ENCODE measurements at places on chromosomes 1 and 21.

DNA sequence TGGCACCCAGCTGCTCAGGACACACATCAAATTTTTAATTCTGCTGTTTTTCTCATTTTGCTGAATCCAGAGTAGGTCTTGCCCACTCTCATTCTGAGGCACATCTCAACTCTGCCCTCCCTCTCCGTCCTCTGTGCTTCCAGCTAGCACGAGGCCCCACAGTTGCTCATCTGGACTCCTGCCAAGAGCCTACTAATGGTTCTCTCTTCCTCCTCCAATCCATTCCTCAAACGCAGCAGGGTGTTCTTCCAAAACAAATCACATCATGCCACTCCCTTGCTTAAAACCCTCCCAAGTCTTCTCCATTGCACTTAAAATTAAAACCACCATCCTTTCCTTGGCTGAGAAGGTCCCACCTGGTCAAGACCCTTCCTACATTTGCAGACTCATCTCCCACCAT is 49.8 kb upstream of the SCAF4 start:
- DNase-seq, result no peak

GRCh38 chr1:63635681-63636080 is 42.5 kb downstream of the PGM1 start:
- DNase-seq, result no peak

DNA sequence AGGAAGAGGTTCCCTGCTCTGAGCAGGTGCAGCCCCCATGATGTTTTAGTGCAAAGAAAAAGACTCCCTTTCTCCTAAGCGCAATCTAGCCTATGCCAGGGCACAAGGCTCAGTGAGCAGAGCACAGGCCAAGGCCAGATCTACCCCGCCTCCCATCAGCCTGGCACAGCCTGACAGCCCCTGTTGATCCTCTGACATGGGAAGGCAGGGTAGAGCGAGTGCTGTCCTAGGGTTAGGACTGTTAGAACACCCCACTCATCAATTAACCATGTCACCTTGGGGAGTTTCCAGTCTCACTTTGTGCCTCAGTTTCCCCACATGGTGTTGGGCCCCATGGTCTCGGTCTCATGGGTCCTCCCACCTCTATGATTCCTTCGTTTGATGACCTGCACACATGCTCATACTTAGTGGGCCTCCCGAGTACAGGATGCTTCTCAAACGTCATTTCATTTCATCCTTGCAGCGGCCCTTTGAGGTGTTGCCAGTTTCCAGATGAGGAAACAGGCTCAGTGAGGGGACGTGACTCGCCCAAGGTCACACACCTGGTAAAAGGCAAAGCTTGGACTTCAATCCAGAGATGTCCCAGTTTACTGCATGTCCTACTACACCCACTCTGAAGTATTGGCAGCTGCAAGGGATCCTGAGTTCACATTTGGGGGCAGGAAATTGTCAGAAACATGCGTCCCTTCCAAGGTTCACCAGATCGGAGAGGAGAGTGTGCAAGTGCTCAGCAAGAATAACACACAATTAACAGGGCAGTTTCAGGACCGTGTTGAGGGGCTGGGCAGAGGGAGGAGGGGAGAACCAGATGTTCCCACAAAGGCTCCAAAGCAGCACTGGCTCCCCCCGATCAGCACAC is 213.3 kb downstream of the TRABD2B start:
- DNase-seq, result no peak

GRCh38 chr1:198171667-198172540 is 15.1 kb downstream of the NEK7 start:
- no peak for DNase-seq

GRCh38 chr1:36696261-36696940 is 213.7 kb upstream of the CSF3R start:
- DNase-seq, result no peak

DNA sequence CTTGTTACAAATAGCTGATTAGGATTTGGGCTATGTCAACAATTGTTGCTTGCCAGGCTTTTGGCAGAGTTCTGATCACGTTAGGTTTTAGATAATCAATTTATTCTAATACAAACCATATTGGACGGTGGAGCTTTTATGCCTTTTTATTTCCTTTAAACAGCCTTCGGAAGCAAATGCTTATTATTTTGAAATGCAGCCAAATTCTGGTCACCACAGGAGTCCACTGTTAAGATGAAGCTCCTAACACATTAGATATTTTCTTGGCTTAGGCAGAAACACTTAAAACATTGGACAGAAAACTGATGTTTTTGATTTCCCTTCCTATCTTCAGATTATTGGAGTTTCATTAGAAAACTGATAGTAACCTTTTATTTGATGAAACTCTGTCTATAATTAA is 82.9 kb downstream of the CENPF start:
- no peak for DNase-seq

DNA sequence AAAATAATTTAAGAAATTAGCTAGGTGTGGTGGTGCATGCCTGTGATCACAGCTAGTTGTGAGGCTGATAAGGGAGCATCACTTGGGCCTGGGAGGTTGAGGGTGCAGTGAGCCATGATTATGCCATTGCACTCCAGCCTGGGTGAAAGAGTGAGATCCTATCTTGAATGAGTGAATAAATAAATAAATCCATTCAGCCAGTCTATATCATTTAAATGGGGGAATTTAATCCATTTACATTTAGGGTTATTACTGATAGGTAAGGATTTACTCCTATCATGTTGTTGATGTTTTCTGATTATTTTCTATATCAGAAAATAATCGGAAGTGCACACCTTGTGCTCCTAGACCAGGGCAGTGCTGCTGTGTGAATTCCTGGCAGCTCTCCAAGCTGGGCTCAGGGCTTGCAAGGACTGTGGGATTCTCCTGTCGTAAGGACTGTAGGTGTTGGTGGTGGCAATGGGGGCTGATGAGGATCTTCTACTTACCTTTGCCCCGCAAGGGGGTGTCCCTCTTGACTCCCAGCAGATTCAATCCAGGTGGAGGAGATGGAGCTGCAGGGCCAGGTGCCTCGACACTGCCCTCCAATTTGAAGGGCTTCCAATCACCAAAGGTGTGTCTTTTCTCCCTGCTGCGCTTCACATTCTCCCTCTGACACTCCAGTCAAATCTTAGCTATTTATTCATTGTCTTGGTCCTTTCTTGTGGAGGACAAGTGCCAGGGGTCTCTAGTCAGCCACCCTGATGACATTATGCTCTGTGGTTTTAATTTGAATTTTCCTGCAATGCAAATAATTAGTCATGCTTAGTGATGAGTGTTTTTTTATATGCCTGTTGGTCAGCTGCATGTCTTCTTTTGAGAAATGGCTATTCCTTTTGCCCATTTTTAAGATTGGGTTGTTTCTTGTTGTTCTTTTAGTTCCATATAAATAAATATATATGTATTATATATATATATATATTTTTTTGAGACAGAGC is 14.1 kb upstream of the TRAPPC10 start:
- DNase-seq, result no peak

- no peak for DNase-seq
Measured at GRCh38 chr1:192629612-192630011, 6.3 kb upstream of the RGS13 start.

- no peak for DNase-seq
Measured at GRCh38 chr1:239164451-239165180, 221.8 kb upstream of the CHRM3 start.

GRCh38 chr1:160080381-160081100 is 797 bp upstream of the KCNJ9 start:
- no peak for DNase-seq

GRCh38 chr1:201216395-201217085 is 25.9 kb downstream of the IGFN1 start:
- no peak for DNase-seq

GRCh38 chr1:180603223-180603849 is 28.5 kb upstream of the XPR1 start:
- DNase-seq, result no peak

- no peak for DNase-seq
Measured at GRCh38 chr1:180917306-180918065, 4.8 kb downstream of the KIAA1614 start.

DNA sequence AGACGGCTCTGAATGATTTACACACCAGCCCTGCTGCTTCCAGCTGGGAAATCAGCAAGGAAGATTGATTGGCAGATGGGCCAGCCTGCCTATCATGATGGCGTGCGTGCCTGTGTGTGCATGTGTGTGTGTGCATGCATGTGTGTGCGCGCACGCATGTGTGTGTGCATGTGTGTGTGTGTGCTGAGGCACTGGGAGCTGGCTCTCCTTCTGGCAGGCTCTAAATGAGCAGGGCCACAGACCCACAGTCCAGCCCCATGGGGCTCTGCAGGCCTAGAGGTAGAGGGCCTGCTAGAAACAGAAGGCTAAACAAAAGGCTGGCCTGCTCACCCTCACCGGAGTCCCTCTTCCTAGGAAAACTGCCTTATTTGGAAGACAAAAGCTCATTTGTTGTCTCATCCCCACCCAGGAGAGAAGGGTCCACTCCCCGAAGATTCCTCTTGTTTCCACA is 6.0 kb downstream of the KLHDC8A start:
- DNase-seq, result no peak

DNA sequence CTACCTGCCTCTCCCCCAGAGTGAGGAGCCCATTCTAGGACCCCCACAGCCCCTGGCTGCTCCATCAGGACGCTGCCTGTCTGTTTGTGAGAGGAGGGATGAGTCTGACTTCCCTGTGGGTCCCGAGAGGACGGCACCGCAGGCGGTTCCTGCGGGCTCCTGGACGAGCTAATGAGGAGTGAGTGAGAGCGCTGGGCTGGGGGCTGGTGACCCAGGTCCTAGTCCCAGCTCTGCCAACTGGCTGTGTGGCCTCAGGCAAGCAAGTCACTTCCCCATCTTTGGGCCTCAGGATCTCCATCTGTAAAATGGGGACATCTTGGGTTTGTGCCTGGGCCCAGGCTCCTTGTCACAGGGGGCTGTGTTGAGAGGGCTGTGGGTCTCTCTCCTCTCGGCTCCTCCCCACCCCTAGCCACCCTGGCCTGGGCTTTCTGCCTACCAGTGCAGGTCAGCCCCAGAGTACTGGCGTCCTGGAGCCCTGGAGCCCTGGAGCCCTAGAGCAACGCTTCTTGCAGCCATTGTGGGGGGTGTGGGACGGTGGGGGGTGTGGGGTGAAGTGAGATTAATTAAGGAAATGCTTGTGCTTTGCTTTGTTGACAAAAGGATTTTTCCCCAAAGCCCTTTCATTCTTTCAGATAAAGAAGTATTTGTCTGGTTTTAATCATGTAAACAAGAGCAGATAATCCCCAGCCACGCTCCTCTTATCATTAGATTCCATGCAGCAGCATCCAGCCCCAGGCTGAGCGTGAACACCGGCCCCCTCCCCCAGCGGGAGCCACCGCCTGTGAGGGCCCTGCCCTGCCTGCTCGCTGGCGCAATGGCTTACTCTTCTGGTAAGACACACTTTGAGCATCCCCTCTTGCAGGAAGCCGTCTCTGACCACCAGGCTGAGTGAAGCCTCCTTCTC is 26.8 kb downstream of the SLC1A7 start:
- no peak for DNase-seq

DNA sequence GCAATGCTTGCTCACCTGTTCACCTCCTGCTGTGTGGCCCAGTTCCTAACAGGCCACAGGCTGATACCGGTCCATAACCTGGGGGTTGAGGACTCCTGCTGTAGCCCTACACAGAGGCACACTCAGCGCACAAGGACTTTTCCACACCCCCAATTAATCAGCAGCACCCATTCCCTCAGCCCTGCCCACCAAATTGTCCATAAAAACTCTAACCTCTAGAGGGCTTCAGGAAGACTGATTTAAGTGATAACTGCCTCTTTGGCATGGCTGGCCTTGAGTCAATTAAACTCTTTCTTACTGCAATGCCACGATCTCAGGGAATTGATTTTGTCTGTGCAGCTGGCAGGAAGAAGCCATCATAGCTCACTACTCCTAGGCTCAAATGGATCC is 71.3 kb upstream of the MUTYH start:
- no peak for DNase-seq

DNA sequence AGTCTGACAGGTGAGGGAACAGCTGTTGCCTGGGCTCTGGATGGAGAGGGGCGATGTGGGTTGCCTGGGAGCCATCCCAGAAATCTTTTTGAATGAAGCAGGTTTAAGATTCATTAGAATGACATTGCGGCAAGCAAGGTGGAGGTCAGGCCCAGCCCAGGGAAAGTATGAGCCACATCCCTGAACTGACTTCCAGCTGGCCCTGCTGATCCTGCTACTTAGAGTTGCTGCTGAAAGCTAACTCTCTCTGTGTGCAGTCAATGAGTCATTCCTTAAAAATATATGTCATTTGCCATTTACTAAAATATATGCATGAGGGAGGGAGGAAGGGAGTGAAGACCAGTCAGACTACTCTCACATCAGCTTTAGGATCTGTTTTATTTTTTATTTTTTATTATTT is 54.3 kb upstream of the RAB3GAP2 start:
- DNase-seq, result peak; percentile 23

DNA sequence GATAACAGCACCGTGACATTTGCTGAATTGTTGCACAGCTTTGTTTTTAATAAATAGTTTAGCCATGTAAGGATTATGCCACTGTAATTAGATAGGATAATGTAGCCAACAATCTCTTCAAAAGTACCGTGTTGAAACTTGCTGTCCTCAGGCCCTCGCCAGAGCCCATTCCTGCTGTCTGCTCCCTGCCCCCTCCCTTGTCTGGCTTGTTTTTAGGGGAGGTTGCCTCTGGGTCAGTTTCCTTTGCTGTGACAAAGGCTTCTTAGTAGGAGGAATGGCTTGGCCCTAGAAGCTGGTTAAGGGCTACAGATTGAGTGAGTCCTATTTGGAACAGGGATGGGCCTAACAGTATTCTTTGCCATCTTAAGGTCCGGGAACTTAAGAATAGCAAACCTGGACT is 107.9 kb downstream of the LMO4 start:
- DNase-seq, result no peak

- DNase-seq, result no peak
Measured at GRCh38 chr1:3461934-3462275, 7.4 kb downstream of the ARHGEF16 start.

GRCh38 chr1:21024918-21025317 is 151.8 kb downstream of the EIF4G3 start:
- no peak for DNase-seq

DNA sequence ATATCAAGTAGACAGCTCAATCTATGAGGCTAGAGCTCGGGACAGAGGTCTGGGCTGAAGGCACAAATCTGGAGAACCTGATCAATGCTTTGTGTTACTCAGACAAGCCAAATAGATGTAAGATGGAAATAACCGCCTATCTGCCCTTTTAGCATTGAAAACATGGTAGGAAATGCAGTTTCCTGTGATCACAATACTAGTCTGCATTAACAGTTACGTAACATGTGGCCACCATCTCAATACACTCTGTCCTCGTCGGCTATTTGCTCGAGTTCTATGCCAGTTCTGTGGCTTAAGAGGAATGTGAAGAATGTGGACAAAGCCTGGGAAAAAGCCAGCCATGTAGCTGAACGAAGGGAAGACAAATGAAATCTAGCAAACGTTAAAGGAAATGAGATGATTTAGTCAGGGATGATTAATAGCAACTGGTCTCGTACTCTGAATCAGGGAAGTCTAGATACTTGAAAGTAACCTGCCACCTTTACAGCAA is 73.3 kb downstream of the HSF2BP start:
- DNase-seq, result peak; percentile 93

GRCh38 chr1:93025572-93025971 is 53.5 kb upstream of the MTF2 start:
- no peak for DNase-seq

GRCh38 chr1:156436141-156437036 is 64.2 kb downstream of the MEF2D start:
- no peak for DNase-seq
